Kidney (tissue), 22 donors: ENCODE measurements at places on chromosomes 2 and 18.

DNA sequence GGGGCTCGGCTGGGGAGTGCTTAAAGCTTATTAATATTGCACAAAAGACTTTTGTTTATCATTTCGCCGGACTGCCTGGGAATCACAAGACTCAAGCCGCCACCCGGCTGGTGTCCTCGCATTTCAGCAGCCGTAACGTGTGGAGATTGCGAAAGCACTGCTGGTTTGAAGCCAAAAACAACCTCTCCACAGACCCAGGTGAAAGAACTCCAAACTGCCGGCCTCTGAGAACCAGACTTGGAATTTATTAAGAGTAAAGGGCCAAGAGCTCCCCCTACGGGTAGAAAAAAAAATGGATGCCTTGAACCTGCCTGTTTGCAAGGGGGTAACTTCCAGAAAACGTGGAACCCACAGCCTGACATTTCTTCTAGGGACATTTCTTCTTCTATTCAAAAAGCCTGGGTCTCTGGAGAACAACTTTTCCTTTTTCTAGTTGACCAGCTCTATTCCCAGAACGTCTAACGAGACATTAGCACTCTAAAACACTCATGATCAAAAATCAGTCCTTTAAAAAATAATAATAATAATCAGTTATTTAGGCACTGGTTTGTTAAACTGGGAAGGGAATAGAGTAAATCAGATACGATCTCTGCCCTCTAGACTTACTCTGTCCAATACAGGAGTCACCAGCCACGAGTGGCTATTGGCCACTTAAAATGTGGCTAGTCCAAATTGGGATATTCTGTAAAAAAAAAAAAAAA, 216.3 kb downstream of the C1D start:
- H3K27me3 ChIP-seq: no peaks in the 10 kb centered on the region
- no peak overlapping the region for H3K27ac ChIP-seq
- DNase-seq: peak; percentile 91
- peak overlapping the region; percentile 52 for H3K4me3 ChIP-seq
- H3K4me1 ChIP-seq: no peaks in the 10 kb centered on the region
- no peaks in the 10 kb centered on the region for H3K36me3 ChIP-seq

DNA sequence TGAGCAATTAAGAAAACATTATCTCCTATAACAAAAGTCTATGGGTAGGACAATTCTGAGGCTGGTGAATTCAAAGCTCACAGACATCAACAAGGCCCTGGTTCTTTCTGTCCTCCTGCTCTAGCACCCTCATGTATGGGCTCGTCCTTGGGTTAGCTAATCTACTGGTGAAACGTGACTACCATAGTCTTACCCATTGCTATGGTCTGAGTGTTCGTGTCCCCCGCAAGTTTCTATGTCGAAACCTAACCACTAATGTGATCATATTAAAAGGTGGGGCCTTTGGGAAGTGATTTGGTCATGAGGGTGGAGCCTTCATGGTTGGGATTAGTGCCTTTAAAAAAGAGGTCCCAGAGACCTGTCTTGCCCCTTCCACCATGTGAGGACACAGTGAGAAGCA, 564.7 kb downstream of the TNS1 start:
- no peak overlapping the region for H3K4me3 ChIP-seq
- no peaks in the 10 kb centered on the region for H3K27me3 ChIP-seq
- DNase-seq: no peak
- H3K36me3 ChIP-seq: no peaks in the 10 kb centered on the region
- H3K27ac ChIP-seq: no peak overlapping the region

DNA sequence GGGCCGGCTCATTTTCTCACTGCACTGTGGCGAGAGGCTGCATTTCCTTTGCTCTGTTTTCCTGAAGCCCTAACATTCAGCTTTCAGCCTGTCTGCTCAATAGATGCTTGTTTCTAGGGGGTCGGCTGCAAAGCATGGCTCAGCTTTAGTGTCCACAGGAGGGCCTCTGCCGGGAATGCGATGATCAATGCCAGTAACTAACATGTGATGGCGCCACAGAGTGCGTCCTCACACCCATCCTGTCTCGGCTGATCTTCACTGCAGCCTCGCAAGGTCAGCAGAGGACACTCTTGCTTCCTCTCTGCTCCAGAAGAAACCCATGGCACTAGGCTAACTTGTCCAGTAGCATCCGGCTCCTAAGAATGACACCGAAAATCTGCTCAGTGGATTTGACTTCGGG, 156.4 kb upstream of the PXDN start:
- H3K4me3 ChIP-seq: no peak overlapping the region
- H3K27me3 ChIP-seq: no peaks in the 10 kb centered on the region
- no peaks in the 10 kb centered on the region for H3K36me3 ChIP-seq
- no peak overlapping the region for H3K27ac ChIP-seq
- no peaks in the 10 kb centered on the region for H3K4me1 ChIP-seq

DNA sequence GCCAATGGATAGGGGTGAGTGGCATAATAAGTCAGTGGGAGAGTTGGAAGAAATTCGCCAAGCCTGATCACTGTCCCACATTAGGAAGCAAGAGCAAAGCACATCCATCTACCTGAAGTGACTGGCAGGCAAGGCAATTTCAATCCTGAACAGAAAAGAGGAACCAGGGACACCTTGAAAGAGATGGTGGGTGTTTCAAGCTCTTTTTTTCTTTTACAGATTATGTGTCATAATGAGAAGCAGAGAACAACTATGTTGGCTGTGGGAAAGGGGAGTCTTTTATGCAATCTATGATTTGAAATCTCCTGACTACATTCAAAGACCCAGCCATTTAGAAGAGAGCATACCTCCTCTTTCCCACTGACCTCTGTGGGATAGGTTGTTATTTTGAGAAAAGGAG, 63.5 kb downstream of the TGIF1 start:
- H3K27me3 ChIP-seq: no peaks in the 10 kb centered on the region
- no peak for DNase-seq
- H3K4me1 ChIP-seq: no peaks in the 10 kb centered on the region
- no peak overlapping the region for H3K4me3 ChIP-seq
- H3K36me3 ChIP-seq: no peaks in the 10 kb centered on the region

DNA sequence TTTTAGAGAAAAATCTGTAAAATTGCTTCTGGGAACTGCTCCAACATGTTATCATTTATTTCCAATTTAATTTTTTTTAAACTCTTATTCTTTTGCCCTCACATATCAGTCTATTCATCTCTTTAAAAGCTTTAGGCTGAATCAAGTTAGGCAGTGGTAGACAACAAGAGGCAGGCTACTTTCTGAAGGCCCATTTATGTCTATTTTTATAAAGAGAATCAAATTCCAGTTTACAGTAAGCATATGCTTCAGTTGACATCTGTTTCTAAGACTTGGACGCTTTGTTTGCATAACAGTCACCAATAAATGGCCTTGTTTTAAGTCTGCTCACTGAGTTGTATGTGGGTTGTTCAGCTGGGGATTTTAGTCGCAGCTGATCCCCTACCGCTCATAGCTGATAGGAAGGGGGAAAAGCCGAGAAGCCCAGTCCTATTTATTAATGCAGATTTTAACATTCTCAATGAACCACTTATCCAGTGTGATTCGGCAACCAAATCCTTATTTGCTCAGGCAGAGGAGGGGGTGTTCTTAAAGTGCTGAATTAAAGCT, 260.4 kb upstream of the SIX3 start:
- H3K27me3 ChIP-seq: no peaks in the 10 kb centered on the region
- no peak overlapping the region for H3K4me3 ChIP-seq
- H3K36me3 ChIP-seq: no peaks in the 10 kb centered on the region

DNA sequence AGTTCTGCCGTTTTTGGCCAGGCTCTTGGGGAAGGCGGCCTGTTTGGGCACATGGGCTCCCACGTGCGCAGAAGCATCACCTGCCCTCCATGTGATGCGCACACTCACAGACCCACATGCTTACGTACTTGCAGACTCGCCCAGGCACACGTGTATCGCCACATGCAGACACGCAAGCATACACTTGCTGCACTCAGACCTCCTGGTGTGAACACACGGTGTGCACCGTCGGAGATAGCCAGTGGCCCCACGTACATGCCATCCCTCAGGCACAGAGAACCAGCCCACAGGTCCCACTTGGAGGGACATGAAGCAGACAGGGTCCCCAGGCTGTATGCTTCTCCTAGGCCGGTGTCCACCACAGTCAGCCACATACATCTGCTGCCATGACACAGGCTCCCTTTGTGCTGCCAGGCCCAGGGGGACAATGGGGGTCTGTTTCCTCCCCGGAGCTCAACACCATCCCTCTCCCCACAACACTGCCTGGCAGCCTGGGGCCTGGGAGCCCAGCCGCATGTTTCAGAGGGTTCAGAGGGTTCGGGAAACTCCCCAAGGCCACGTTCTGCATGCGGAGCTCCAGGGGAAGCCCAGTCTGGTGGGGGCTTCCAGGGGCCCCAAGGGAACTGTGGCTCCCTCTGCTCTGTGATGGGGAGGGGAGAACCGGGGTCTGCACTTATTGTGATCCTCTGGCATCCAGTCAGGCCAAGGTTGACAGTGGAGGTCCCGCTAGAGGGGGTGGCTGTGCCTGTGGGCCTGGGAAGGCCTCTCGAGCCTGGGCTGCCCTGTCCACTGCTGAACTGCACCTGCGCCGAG, 208.1 kb upstream of the HAAO start:
- H3K4me3 ChIP-seq: no peak overlapping the region
- H3K4me1 ChIP-seq: no peaks in the 10 kb centered on the region
- no peaks in the 10 kb centered on the region for H3K27me3 ChIP-seq
- no peak for DNase-seq
- H3K27ac ChIP-seq: no peak overlapping the region
- H3K36me3 ChIP-seq: no peaks in the 10 kb centered on the region

GRCh38 chr2:231130336-231131056, 5.7 kb upstream of the HTR2B start:
- no peaks in the 10 kb centered on the region for H3K36me3 ChIP-seq
- H3K27ac ChIP-seq: no peak overlapping the region
- no peak for DNase-seq
- H3K4me1 ChIP-seq: no peaks in the 10 kb centered on the region
- H3K27me3 ChIP-seq: no peaks in the 10 kb centered on the region
- no peak overlapping the region for H3K4me3 ChIP-seq

DNA sequence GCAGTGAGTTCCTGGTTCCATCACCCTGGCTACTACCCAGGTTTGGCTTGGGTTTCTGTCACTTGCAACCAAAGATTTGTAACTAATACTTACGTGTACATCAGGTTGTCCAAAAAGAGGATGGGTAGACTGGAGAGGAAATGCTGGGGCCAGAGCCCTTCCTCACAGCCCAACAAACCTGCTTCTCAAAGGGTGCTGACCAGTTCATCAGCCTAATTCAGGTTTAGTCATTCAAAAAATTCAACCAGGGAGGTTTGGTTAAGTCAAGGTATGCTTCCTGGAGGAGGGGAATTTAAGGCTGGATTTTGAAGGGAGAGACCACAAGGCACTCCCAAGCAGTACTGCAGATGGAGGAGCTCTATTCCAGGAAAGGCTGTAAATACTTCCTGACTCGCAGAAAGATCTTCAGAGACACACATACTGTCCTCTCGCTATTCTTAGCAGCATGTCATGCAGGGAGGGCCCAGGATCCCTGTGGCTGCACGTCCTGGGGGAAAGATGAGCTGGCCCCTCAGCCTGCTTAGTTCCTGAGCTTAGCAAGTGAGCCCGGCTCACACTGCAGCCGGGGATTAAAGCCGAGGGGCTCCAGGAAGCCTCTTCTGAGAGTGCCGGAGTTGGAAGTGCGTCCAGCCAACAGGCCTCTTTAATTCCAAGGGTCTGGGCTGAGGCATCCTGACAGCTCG, 40.0 kb upstream of the BIN1 start:
- no peaks in the 10 kb centered on the region for H3K4me1 ChIP-seq
- H3K27me3 ChIP-seq: no peaks in the 10 kb centered on the region
- DNase-seq: no peak

GRCh38 chr2:235561450-235561849, 67.6 kb downstream of the AGAP1 start:
- H3K4me1 ChIP-seq: peaks cover 25% of the 10 kb centered on the region
- no peaks in the 10 kb centered on the region for H3K36me3 ChIP-seq
- no peaks in the 10 kb centered on the region for H3K27me3 ChIP-seq
- DNase-seq: no peak

DNA sequence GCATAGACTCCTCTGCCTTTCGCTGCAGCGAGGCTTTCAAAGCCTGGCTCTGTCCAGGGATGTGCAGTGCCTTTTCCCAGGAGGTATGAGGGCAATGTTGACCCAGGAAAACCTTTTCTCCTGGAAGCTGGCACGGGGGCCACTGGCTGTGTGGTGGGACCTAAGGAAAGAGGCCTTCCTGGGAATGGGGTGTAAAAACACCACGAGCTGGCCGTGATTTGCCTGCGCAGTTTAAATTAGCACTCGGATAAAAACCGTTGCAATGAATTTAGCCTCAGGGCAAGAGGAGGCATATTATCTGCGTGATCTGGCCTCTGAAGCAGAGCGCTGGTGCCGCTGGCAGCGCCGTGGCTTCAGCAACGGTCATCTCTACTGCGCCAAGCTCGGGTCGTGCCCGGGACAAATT, 3.0 kb downstream of the OSR1 start:
- peaks cover 55% of the 10 kb centered on the region for H3K27me3 ChIP-seq
- no peak for DNase-seq
- H3K4me3 ChIP-seq: no peak overlapping the region
- H3K4me1 ChIP-seq: peaks cover 19% of the 10 kb centered on the region

- DNase-seq: no peak
- no peaks in the 10 kb centered on the region for H3K36me3 ChIP-seq
- no peaks in the 10 kb centered on the region for H3K27me3 ChIP-seq
- no peak overlapping the region for H3K4me3 ChIP-seq
- no peak overlapping the region for H3K27ac ChIP-seq
Measured at GRCh38 chr18:51897884-51898283, 442.1 kb upstream of the DCC start.

- no peak overlapping the region for H3K4me3 ChIP-seq
- H3K4me1 ChIP-seq: no peaks in the 10 kb centered on the region
- DNase-seq: no peak
- no peaks in the 10 kb centered on the region for H3K36me3 ChIP-seq
Measured at GRCh38 chr2:133801946-133802345, 233.7 kb upstream of the NCKAP5 start.

DNA sequence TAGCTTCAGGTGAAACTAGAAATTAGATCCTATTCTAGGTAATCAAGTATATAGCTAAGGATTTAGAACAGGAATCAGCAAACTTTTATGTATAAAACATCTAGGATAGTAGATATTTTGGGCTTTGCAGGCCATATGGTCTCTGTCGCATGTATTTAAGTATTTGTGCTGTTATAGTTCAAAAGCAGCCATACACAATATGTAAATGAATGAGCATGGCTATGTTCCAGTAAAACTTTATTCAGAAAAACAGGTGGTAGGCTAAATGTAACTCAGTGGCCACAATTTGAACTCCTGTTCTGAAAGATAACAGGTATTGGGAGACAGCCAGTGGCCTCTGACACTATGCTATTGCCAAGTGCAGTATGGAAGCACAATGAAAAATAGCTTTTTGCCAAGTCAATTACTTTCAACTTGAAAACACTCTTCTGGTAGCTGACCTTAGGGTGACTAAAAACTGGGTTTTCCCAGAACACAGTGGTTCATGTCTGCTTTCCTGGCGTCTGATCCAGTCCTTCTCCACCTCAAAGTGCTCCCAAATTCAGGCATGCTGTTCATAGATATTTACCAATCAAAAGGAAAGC, 304.7 kb upstream of the SYT4 start:
- H3K4me3 ChIP-seq: no peak overlapping the region
- H3K4me1 ChIP-seq: no peaks in the 10 kb centered on the region
- H3K36me3 ChIP-seq: no peaks in the 10 kb centered on the region
- no peak overlapping the region for H3K27ac ChIP-seq
- H3K27me3 ChIP-seq: no peaks in the 10 kb centered on the region

GRCh38 chr2:143192716-143193115, 63.5 kb downstream of the ARHGAP15 start:
- H3K27me3 ChIP-seq: no peaks in the 10 kb centered on the region
- no peak for DNase-seq
- no peak overlapping the region for H3K4me3 ChIP-seq
- no peaks in the 10 kb centered on the region for H3K36me3 ChIP-seq
- no peak overlapping the region for H3K27ac ChIP-seq
- H3K4me1 ChIP-seq: no peaks in the 10 kb centered on the region

- no peaks in the 10 kb centered on the region for H3K27me3 ChIP-seq
- no peak overlapping the region for H3K27ac ChIP-seq
- no peaks in the 10 kb centered on the region for H3K4me1 ChIP-seq
- DNase-seq: no peak
Measured at GRCh38 chr2:41772697-41773096, 275.1 kb upstream of the PKDCC start.
